Keratinocyte (primary cell): ENCODE measurements at places on chromosomes 6 and 20. TPM values are rescaled to one million over a fixed set of nuclear protein-coding genes. Genes with fewer than 3 reads are reported as not detected.

DNA sequence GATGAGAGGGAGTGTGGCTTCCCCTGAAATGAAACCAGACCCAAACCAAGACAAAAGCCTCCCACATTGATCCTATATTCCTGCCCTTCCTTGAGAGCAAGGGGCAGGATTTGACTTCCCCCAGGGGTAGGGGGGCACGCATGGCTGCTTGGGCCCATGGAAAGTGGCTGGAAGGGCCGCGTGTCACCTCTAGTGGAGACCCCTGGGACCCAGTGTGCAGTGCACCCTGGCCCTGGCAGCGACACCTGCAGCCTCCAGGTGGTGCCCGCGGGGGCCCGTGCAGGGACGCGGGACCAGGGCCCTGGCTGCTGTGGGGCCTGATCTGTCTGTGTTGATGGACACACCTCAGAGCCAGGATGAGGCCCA lies 18.0 kb upstream of the SLCO4A1 start:
- DNase-seq = no peak
- H3K36me3 ChIP-seq = no peaks in the 10 kb centered on the region
- peaks cover 31% of the 10 kb centered on the region for H3K4me1 ChIP-seq
- no peak overlapping the region for H3K4me3 ChIP-seq
- no peaks in the 10 kb centered on the region for H3K27me3 ChIP-seq

DNA sequence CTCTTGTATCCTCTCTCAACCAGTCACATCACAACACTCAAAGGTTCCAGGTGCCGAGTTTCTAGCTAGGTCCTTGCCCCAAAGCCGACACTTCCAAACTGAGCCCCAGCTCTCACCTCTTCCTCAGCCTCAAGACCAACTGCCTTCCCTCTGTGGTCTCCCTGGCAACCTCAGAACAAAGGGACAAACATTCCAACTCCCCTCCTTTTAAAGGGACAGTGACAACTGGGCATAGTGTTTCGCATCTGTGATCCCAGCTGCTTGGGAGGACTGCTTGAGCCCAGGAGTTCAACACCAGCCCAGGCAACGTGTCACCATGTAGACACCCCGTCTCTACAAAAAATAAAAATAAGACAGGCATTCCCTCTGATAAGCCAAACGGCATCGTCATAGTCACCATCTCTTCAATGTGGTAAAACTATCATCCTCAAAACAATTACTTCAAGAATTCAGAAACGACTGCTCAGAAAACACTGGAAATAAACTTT lies 11.3 kb downstream of the DIDO1 start:
- no peak for DNase-seq
- H3K27ac ChIP-seq = no peak overlapping the region
- no peaks in the 10 kb centered on the region for H3K27me3 ChIP-seq
- peaks cover 4% of the 10 kb centered on the region for H3K4me1 ChIP-seq

NRSN1 gene
- polyA plus RNA-seq = not detected in 3 replicates

DNA sequence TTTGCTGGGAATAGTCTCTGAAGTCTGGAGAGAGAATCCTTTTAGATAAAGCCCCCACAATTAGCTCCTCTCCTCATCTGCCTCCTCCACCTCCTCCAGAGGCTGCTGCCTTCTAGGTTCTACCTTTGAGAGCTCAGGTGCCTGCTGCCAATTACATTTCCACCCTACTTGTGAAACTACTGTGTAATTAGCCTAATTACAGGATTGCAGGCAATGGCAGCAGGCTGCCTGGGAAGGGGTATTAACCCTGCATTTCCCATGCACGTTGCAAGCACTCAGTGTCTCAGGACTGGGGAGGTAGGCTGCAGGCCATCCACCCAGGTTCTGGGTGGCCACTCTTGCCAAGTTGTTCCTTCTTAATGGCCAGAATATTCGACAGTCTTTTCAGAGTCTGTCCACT lies 215.6 kb upstream of the ZNF217 start:
- no peaks in the 10 kb centered on the region for H3K36me3 ChIP-seq
- no peaks in the 10 kb centered on the region for H3K27me3 ChIP-seq
- no peak overlapping the region for H3K4me3 ChIP-seq
- H3K27ac ChIP-seq = no peak overlapping the region

DNA sequence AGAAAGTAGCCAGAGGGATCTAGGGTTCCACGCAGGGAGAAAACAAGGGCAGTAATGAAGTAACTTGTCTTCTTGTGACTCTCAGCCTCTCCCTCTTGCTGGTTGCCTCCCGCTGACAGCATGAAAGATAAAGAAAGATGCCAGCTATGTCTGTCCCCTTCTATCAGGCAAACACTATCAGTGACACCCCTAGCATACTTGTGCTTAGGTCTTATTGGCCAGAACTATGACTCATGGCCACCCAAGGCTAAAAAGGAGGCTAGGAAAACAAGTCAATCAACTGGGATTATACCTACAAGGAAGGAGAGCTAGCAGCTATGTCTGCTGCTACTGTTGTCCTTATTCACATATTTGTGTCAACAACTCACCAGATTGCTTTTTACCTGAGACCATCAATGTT lies 206.8 kb upstream of the SOX4 start:
- no peak overlapping the region for H3K27ac ChIP-seq
- no peak for DNase-seq
- H3K27me3 ChIP-seq = no peaks in the 10 kb centered on the region
- H3K4me3 ChIP-seq = no peak overlapping the region
- H3K4me1 ChIP-seq = no peaks in the 10 kb centered on the region

OR2B6 gene
- not detected in 3 replicates for polyA plus RNA-seq

DNA sequence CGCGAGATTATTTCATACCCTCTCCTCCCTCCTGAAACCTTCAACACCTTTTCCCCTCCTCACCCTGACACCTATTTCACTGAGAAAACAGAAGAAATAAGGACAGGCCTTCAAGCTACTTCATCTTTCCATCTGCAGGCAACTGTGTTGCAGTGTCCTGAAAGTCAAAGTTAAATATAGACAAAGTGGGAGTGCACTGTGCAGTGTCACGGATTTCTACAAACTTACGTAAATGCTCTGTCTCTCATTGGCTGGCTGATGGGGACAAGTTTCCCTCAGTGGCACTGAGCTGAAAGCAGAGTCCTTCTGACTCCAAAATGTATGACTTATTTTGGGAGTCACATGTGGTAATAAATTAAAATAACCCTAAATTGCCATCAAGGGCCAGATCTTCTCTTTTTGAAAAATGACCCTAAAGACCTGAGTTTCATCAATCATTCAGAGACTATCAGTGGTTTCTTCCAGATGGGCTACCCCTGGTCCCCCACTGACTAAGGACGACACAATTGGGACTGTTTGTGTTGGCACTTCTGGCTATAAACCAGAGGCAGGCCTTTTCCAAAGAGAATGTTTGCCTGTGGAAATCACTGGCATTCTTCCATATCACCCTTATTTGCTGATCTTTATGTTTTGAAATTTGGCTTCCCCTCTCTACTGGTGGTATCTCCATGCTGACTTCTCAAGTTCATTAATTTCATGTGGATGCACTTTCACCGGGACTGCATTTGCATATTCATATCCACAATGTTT lies 21.6 kb downstream of the ALDH8A1 start:
- no peaks in the 10 kb centered on the region for H3K27me3 ChIP-seq
- H3K27ac ChIP-seq = no peak overlapping the region

DNA sequence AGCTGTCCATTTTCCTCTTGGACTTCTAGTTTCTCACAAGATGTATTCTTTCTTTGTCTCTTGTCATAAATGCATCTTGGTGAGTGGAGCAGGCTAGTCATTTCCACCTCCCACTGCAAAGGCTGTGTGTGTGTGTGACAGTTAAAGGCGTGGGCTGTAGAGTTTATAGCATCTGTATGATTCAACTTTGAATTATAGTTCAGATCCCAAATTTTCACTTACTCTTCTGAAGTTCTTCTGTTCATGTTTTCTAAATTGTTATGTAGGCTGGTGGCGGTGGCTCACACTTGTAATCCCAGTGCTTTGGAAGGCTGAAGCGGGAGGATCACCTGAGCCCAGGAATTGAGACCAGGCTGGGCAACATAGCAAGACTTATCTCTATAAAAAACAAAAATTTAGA lies 44.7 kb upstream of the GRIK2 start:
- H3K4me3 ChIP-seq = no peak overlapping the region
- H3K27me3 ChIP-seq = no peaks in the 10 kb centered on the region
- no peak for DNase-seq
- H3K4me1 ChIP-seq = peaks cover 3% of the 10 kb centered on the region
- H3K27ac ChIP-seq = no peak overlapping the region

GRCh38 chr20:35698298-35699126 lies 640 bp downstream of the NFS1 start:
- H3K4me3 ChIP-seq = peak overlapping the region; percentile 84
- H3K36me3 ChIP-seq = peaks cover 17% of the 10 kb centered on the region
- no peaks in the 10 kb centered on the region for H3K27me3 ChIP-seq
- no peak for DNase-seq
- peaks cover 17% of the 10 kb centered on the region for H3K4me1 ChIP-seq

GRCh38 chr20:6829510-6830116 lies 62.1 kb downstream of the BMP2 start:
- H3K4me1 ChIP-seq = peaks cover 8% of the 10 kb centered on the region
- H3K27me3 ChIP-seq = no peaks in the 10 kb centered on the region
- no peak overlapping the region for H3K4me3 ChIP-seq
- no peak overlapping the region for H3K27ac ChIP-seq
- H3K36me3 ChIP-seq = no peaks in the 10 kb centered on the region
- DNase-seq = peak; percentile 15

- H3K4me1 ChIP-seq = no peaks in the 10 kb centered on the region
- no peak overlapping the region for H3K27ac ChIP-seq
- H3K36me3 ChIP-seq = no peaks in the 10 kb centered on the region
- H3K4me3 ChIP-seq = no peak overlapping the region
Measured at GRCh38 chr6:153140299-153140698, 9.2 kb upstream of the RGS17 start.

DNA sequence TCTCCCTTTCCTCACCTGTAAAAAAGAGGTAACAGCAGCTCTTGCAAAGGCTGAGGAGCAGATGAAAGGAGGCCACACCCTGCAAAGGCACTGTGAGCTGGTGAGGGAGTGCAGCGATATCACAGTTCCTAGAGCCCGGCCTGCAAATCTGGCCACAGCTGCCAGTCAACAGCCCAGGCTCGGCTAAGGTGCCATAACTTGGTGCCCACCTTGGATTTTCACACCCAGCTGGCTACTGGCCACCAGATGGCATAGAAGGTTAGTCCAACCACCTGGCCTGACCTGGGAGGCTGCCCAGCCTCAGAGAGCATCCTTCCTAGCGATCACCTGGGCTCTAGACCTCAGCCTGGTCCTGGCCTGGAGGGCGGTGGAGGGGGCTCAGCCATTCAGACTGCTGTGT lies 46.8 kb downstream of the KCNB1 start:
- H3K27ac ChIP-seq = no peak overlapping the region
- no peak overlapping the region for H3K4me3 ChIP-seq
- peaks cover 34% of the 10 kb centered on the region for H3K27me3 ChIP-seq
- no peaks in the 10 kb centered on the region for H3K4me1 ChIP-seq
- DNase-seq = no peak
- H3K36me3 ChIP-seq = no peaks in the 10 kb centered on the region

TSBP1 gene
- polyA plus RNA-seq = not detected in 3 replicates

DNA sequence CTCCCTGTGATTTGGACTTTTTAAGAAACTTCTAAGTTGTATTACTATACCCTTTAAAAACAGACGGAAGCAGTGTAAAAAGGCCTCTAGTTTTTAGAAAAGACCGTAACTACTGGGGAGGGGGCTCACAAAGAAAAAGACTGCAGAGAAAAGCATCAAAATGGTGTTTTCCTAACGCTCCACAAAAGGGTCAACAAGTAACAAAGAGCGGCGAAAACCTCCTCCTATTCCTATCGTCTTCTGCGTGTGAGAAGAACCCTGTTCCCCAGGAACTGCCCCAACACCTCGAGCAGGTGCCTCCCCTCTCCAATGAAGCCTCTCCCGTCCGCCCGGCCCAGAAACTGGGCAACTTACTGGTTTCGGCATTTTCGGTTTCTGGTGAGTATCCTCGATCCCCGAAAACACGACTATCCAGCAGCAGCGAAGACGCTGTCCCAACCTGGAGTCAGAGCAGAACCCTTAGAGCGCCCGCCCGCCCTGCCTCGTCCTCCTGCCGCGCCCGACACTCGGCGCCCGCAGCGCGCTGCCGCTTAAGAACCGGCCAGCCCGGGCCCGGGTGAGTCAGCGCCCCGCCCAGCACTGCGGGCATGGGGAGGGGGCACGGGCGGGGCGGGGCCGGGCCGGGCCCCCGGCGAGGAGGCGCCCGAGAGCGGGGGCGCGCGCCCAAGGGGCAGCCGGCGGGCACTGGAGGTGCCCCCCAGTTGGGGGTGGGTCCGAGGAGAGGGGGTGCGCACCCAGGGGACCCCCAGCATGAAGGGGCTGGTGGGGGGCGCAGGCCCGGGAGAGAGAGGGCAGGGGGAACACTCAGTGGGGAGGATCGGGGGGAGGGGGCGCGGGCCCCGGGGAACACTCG lies 1.2 kb downstream of the EZR start:
- no peaks in the 10 kb centered on the region for H3K27me3 ChIP-seq
- H3K4me1 ChIP-seq = peaks cover 40% of the 10 kb centered on the region
- peaks cover 35% of the 10 kb centered on the region for H3K36me3 ChIP-seq
- peak overlapping the region; percentile 98 for H3K27ac ChIP-seq
- H3K4me3 ChIP-seq = peak overlapping the region; percentile 97
- no peak for DNase-seq

DNA sequence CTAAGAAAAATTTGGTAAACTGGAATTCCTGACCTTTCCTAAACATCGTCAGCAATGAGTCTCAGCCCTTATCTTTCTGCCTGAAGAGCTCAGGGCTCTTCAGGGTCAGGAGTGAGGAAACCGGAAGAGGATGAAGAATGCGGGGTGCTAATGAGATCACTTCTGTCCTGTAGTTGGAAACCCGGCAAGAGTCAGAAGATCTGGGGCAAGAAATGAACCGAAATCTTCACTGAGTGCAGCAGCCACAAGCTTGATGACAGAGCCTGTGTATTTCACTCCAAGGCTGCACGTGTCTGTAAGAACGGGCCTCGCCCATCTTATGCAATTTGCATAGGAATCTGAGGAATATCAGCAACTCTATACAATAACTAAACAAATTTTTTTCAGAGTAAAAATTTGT lies 60.4 kb upstream of the QKI start:
- no peak overlapping the region for H3K27ac ChIP-seq
- peak; percentile 9 for DNase-seq
- no peaks in the 10 kb centered on the region for H3K27me3 ChIP-seq

DNA sequence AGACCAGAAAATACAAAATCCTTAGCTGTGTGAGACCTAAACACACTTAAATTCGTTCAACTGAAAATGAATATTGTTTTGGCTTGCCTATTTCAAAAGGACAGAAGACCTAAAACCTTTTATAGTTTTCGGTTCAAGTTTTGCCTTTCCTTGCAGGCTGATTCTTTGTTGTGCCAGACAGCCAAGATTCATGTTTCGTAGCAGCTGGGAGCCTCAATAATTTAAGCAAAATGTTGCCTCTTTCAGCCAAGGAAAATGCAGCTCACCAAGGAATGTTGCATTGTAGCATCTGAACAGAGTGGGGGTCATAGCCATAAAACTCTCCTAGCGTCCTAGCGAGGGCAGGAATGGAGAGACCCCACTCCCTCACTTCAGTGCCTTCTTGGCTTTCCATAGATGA lies 92.3 kb upstream of the INSM1 start:
- H3K4me1 ChIP-seq = no peaks in the 10 kb centered on the region
- DNase-seq = no peak
- no peaks in the 10 kb centered on the region for H3K36me3 ChIP-seq
- peaks cover 7% of the 10 kb centered on the region for H3K27me3 ChIP-seq

HLA-DOB gene
- 9.2 to 12.7 TPM (median 12.5 TPM) in 3 replicates for polyA plus RNA-seq

PKHD1 gene
- polyA plus RNA-seq = under 0.01 to 0.01 TPM (median 0.01 TPM) in 3 replicates

- peaks cover 6% of the 10 kb centered on the region for H3K4me1 ChIP-seq
- no peaks in the 10 kb centered on the region for H3K36me3 ChIP-seq
- H3K27ac ChIP-seq = no peak overlapping the region
- DNase-seq = no peak
- H3K27me3 ChIP-seq = no peaks in the 10 kb centered on the region
- H3K4me3 ChIP-seq = no peak overlapping the region
Measured at GRCh38 chr6:54786154-54786553, 60.4 kb upstream of the FAM83B start.
